Left renal pelvis (tissue), 4 donors: ENCODE measurements at places on chromosomes 4 and X. TPM values are rescaled to one million over a fixed set of nuclear protein-coding genes. Genes with fewer than 3 reads are reported as not detected.

- no peak for DNase-seq
Observed at GRCh38 chr4:91127831-91128230, 1000.6 kb downstream of the CCSER1 start.

DNA sequence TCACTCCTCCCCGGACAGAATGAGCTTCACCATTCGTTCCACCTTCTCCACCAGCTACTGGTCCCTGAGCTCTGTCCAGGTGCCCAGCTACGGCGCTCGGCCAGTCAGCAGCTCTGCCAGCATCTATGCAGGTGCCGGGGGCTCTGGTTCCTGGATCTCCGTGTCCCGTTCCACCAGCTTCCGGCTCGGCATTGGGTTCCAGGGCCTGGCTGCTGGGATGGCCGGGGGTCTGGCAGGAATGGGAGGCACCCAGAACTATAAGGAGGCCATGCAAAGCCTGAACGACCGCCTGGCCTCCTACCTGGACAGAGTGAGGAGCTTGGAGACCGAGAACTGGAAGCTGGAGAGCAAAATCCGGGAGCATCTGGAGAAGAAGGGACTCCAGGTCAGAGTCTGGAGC lies 36.4 kb upstream of the N4BP2 start:
- DNase-seq: no peak

DNA sequence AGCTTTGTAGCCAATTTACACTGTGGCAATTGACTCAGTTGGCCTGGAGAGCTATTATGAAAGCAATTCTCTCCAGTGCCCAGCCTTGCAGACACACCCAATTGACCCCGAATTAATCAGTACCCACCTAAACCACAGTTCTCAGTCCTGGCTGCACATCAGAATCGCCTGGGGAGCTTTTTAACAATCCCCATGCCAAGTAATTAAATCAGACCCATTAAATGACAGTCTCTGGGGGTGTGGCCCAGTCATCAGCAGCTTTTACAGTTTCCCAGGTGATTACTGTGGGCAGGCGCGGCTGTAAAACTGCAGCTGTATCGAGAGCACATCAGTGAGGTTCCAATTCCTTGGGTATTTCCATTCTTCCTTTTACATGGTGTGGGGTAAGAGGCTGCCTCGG lies 460.9 kb upstream of the FAT1 start:
- no peak for DNase-seq

DNA sequence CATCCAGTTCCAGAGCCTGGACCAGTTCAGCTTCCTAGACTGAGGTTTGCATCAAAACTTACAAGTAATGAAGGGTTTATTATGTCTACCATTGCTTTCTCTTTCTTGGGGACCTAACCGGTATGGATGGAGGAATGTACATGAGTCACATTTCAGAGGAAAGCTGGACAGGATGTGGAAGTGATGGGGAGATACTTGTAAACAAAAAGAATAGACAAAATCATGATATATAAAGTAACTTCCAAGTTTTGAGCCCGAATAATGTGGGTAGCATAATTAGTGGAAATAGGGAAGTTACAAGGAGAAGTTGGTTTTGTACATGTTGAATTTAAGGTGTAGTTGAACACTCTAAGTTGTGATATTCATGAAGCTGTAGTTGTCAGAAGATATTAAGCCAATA lies 15.0 kb downstream of the FNIP2 start:
- no peak for DNase-seq

GRCh38 chrX:45198301-45198700 lies 2.4 kb downstream of the DIPK2B start:
- DNase-seq: no peak

- no peak for DNase-seq
Observed at GRCh38 chr4:21664355-21664754, 284.2 kb downstream of the KCNIP4 start.

- DNase-seq: no peak
Observed at GRCh38 chr4:125316791-125317524, 2.2 kb downstream of the FAT4 start.

DNA sequence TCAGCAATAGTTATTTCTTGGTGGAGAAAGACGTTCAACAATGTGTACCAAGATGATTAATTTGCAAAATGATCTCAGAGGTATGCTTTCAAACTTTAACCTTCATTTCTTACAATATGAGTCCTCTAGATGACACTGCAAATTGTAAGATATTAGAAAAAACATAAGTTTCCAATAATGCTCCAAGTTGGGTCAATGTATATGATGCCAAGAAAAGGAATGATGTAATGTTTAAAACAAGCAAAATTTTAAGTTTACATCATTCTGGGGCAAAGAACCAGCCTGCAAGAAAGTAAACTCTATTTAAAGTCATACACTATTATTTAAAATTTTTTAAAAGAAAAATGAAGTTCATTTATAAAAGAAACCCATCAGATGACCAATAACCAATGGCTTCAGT lies 56.1 kb downstream of the PRSS12 start:
- no peak for DNase-seq

DNA sequence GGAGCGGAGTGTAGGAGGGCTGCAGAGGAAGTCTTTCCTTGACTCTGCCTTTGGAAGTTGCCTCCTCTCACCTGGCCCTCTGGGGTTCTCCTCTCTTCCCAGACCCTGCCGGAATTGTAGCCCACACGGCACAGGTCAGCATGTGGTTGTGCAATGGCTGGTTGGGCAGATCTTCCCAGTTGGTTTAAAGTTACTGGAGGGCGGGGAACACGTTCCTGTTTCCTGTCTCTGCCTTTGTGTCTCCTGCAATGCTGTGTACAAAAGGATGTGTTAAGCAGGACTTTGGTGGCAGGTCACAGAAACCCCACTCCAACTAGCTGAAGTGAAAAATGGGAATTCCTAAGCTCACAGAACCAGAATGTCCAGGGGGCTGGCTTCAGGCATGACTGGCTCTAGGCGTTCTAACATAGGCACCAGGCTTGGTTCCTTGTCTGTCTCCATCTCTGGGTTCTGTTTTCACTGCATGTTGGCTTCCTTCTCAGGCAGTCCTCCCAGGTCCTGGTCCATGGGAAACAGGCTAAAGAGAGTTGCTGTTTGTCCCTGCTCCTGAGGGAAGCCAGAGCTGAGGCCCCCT lies 19.9 kb downstream of the SORCS2 start:
- DNase-seq: no peak

DNA sequence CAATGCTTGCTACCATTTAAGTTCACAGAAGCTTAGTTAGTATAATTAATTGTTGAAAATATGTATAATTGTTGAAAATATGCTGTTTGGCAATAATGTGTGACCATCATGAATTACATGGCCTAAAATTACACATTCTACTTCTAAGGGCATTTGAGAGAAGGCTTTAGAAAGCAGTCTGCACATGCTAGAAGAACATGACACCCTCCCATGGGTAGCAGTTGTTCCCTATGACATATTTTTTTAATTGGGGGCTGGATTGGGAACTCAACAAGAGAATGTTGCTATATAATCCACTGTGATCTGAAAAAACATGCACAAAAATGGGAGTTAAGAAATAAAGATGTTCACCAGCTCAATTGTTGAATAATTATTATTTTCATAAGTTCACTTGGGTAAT lies 331.4 kb downstream of the ARHGAP24 start:
- DNase-seq: no peak

DNA sequence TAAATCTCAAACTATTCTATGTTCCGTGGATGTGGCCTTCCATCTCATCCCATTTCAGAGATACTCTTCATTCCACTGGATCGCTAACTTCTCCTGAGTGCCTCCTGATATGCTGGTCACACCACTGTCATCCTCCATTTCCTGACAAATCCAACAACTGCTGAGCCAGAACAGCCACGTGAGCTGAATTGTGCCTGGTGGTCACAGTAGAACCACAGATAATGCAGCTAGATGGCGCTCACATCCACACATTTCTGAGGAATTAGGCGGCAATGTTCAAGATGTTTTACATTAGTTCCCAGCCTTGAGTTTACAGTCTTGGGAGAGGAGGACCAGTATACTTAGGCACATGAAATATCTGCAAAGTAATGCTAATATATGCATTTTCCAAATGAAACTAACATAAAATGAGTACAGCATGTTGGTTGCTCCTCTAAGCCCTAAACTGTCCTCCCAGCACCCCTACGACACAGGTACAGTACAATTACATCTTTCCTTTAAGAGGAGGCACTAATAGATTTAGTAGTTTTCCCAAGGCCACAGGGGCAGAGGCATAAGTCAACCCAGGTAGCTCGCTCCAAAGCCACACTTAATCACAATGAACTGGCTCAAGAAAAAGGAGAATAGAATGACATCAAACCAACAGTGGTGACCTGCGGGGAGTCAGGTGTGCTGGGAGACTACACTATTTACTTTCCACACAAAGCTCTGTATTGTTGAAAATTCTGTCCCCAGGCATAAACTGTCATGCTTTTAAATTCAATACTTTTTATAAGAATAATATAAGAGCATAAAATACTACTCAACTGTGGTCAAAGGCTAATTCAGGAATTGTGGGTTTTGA lies 134.2 kb downstream of the CHIC2 start:
- peak; percentile 72 for DNase-seq

GRCh38 chr4:148800940-148801339 lies 358.7 kb upstream of the NR3C2 start:
- no peak for DNase-seq

FAM149A gene
- 21.5 TPM for polyA plus RNA-seq

GRCh38 chr4:108029016-108029720 lies 39.5 kb downstream of the HADH start:
- DNase-seq: no peak

DNA sequence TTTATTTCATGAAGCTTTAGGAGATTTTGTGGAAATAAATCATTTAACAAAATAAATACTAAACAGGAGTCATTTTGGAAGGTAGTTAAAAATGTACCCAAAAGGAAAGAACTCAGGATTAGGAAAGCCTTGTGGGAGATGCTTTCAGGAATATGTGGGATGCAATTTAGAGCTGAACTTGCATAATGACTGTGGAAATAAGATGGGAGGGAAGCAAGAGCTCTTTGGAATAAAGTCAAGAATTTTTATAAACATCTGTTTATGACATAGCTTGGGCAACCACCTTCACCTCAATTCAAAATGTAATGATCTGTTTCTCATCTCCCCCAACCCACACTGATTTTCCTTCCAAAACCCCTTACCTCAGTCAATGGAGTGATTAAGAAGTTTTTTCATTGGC lies 623.8 kb downstream of the FAT4 start:
- DNase-seq: no peak
